ENCODE measurements at places on chromosomes 5 and 9.

- H3K36me3 ChIP-seq = peaks cover 11% of the 10 kb centered on the region
- H3K4me1 ChIP-seq = no peaks in the 10 kb centered on the region
- DNase-seq = no peak
- no peak overlapping the region for H3K4me3 ChIP-seq
- H3K27ac ChIP-seq = no peak overlapping the region
Measured at GRCh38 chr5:9499498-9499876, 46.4 kb downstream of the SEMA5A start.

- H3K4me1 ChIP-seq = no peaks in the 10 kb centered on the region
- no peaks in the 10 kb centered on the region for H3K27me3 ChIP-seq
- no peak overlapping the region for H3K27ac ChIP-seq
- no peak for DNase-seq
Measured at GRCh38 chr9:277601-278295, 63.1 kb downstream of the DOCK8 start.

DNA sequence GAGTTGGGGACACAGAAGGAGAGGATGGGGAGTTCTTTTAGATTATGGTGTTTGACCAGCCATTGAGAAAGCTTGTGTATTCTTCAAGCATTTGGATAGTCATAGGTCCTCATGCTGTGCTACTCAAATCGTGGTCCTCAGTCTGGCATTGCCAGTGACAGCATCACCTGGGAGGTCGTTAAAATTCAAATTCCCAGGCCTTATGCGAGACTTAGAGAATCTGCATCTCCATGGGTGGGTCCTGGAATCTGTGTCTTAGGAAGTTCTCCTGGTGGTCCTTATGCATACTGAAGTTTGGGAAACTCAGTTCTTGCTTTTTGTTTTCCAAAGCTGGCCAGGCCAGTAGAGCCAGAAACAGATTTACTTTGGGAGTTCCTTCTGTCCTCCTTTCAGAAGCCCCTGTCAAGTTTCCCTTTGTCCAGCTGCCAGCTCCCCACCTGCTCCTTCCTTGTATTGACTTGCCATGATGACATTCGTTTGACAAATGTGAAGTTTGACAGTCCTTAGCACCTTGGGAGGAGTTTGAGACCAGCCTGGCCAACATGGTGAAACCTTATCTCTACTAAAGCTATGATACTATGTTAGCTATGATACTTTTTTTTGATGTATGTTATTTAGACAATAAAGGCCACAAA lies 95.6 kb downstream of the PALM2AKAP2 start:
- no peaks in the 10 kb centered on the region for H3K27me3 ChIP-seq
- H3K4me3 ChIP-seq = no peak overlapping the region
- peak; percentile 52 for DNase-seq

GRCh38 chr9:127915801-127916719 lies 781 bp downstream of the ST6GALNAC4 start:
- H3K27ac ChIP-seq = no peak overlapping the region
- H3K4me3 ChIP-seq = peak overlapping the region; percentile 76
- no peaks in the 10 kb centered on the region for H3K4me1 ChIP-seq

- no peaks in the 10 kb centered on the region for H3K4me1 ChIP-seq
- H3K4me3 ChIP-seq = peak overlapping the region; percentile 98
- peaks cover 8% of the 10 kb centered on the region for H3K36me3 ChIP-seq
- peak overlapping the region; percentile 42 for H3K27ac ChIP-seq
- H3K27me3 ChIP-seq = peaks cover 22% of the 10 kb centered on the region
Measured at GRCh38 chr9:6413365-6414246, 607 bp downstream of the UHRF2 start.

DNA sequence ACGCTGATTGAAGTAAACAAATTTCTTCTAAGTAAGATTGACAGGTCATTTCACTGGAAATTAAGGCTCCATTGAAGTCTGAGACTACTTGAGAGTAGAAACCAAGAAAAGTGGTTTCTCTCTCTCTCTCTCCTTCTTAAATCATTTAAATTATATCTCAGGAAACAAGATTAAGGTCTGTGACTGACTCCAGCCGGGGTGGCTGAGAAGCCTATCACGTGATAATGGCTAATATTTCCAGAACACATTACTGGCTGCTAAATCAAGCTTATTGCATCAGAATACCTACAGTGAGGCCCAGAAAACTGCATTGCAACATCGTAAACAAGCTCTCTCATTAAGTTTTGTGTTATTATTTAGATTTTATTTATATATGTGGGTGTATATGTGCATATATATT lies 88.4 kb downstream of the PTCD2 start:
- peaks cover 4% of the 10 kb centered on the region for H3K4me1 ChIP-seq
- H3K4me3 ChIP-seq = no peak overlapping the region
- DNase-seq = no peak
- no peaks in the 10 kb centered on the region for H3K27me3 ChIP-seq
- no peak overlapping the region for H3K27ac ChIP-seq
- no peaks in the 10 kb centered on the region for H3K36me3 ChIP-seq

GRCh38 chr9:136857581-136858412 lies 5.7 kb downstream of the MAMDC4 start:
- H3K4me1 ChIP-seq = no peaks in the 10 kb centered on the region
- H3K27ac ChIP-seq = no peak overlapping the region
- peak; percentile 63 for DNase-seq
- peaks cover 17% of the 10 kb centered on the region for H3K36me3 ChIP-seq
- H3K27me3 ChIP-seq = no peaks in the 10 kb centered on the region
- no peak overlapping the region for H3K4me3 ChIP-seq

- H3K27me3 ChIP-seq = no peaks in the 10 kb centered on the region
- H3K4me3 ChIP-seq = peak overlapping the region; percentile 84
- DNase-seq = peak; percentile 75
- H3K27ac ChIP-seq = peak overlapping the region; percentile 57
- peaks cover 20% of the 10 kb centered on the region for H3K36me3 ChIP-seq
- H3K4me1 ChIP-seq = peaks cover 6% of the 10 kb centered on the region
Measured at GRCh38 chr5:78649211-78649695, 681 bp upstream of the LHFPL2 start.

DNA sequence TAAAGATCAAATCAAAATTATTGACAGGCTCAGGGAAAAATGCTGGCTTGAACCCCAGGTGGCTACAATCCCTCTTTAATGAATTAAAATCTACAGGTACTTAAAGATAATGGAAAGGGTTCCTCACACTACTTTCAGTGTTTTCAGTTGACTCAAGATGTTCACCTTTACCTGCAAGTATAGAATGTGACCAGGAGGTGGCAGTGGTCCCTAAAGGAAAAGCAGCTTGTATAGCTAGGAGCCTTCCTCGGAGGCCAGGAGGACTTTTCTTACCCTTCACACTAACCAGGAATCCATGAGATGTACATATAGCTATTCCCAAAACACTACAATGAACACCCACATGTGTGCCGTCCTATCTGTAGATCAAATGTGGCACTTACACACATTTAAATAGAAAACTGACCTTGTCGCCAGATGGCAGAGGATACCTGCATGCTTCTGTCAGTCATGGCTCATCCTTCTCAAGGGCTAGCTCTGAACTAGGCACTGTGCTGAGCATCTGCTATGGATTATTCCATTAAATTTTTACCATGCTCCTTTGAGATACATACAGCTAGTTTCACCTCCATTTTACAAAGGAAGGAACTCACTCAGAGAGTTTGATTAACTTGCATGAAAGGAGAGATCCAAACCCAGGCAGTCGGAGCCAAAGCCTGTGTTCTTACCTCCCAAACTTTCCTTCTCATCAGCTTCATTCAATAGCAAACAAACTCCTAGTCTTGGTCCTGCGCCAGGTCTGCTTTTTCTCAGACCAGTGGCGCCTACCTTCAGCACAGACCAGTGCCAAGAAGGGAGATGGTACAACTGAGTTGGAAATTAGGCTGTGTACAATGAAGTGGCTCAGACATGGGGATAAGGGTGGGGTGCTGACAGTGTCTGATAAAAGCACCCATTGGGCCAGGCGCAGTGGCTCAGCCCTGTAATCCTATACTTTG lies 24.5 kb downstream of the C9orf152 start:
- no peak overlapping the region for H3K27ac ChIP-seq
- H3K4me3 ChIP-seq = no peak overlapping the region
- H3K4me1 ChIP-seq = no peaks in the 10 kb centered on the region
- DNase-seq = peak; percentile 88
- peaks cover 43% of the 10 kb centered on the region for H3K27me3 ChIP-seq
- H3K36me3 ChIP-seq = no peaks in the 10 kb centered on the region

DNA sequence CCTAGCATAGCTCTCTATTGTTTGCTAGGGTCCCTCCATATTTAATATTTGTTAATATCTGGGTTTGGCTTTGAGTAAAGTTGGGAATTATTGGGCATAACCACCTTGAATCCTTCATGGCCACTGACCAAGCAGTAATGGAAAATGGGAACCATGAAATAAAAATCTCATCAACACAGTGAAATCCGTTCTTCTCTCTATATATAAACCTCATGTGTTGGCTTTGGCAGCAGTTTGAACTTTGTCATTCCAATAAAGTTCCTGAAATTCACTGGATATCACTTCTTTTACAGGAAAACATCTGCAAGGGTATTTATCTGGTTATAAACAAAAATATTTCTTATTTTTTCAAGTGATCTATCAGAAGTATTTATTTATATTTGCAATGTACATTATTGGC lies 93.0 kb upstream of the MPDZ start:
- H3K4me3 ChIP-seq = no peak overlapping the region
- no peak overlapping the region for H3K27ac ChIP-seq

DNA sequence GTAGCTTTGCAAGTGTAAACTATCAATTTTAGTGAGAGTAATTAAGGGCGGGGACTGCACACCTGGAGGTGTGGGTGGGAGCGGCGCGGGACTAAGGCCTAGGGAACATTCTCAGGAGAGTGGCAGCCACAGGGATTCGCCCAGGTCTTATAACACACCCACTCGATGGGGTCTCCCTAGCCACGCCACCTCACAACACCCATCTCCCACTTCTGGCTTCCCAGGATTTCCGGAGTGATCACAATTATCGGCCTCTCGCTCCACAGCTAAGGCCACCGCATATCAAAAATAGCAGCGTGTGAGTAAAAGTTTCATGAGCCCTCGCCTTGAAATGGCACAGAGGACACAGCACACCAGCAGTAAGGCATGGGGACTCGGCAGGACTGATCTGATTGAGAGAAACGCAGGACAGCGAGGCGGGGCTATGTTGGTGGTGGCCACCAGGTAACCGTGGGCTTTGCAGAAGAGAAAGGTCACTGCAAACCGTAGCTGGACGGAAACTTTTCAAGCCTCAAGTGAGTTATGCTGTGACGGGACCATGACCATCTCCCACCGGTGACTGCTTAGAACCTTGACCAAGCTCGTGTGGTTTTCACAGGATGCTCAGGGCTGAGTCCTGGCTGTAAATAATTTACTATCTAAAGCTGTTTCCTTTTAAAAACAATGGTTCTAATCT lies 1.1 kb upstream of the LPAR1 start:
- H3K36me3 ChIP-seq = no peaks in the 10 kb centered on the region
- peak overlapping the region; percentile 70 for H3K4me3 ChIP-seq

- H3K27ac ChIP-seq = no peak overlapping the region
- peaks cover 88% of the 10 kb centered on the region for H3K36me3 ChIP-seq
- H3K4me1 ChIP-seq = no peaks in the 10 kb centered on the region
- no peak overlapping the region for H3K4me3 ChIP-seq
Measured at GRCh38 chr9:128607642-128608350, 48.9 kb downstream of the DYNC2I2 start.

DNA sequence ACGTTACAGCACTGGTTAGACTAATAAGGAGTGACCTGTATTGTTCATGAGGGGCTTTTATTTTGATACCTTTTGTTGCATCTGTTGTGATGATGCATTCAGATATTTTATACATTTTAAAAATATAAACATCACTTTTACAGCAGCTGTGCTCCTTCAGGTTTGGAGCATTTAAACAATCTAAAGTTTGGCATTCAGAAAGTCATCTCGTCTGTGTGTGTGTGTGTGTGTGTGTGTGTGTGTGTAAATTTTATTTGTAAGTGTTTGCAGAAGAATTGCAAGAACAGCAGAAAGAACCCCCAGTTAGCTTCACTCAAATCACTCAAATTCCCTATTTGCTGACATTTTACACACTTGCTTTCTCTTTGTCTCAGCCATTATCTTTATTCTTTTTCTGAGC lies 87.4 kb downstream of the ERCC6L2 start:
- H3K36me3 ChIP-seq = peaks cover 34% of the 10 kb centered on the region
- DNase-seq = no peak
- H3K4me1 ChIP-seq = no peaks in the 10 kb centered on the region
- no peak overlapping the region for H3K27ac ChIP-seq

- no peak for DNase-seq
- H3K4me3 ChIP-seq = peak overlapping the region; percentile 59
- no peaks in the 10 kb centered on the region for H3K4me1 ChIP-seq
- peak overlapping the region; percentile 99 for H3K27ac ChIP-seq
- H3K36me3 ChIP-seq = no peaks in the 10 kb centered on the region
Measured at GRCh38 chr9:14097215-14097614, 216.7 kb downstream of the NFIB start.

GRCh38 chr9:19130436-19130835 lies 3.1 kb upstream of the PLIN2 start:
- DNase-seq = peak; percentile 72
- no peaks in the 10 kb centered on the region for H3K36me3 ChIP-seq
- H3K27ac ChIP-seq = no peak overlapping the region
- no peaks in the 10 kb centered on the region for H3K27me3 ChIP-seq
- no peak overlapping the region for H3K4me3 ChIP-seq
- H3K4me1 ChIP-seq = no peaks in the 10 kb centered on the region

- no peak for DNase-seq
- no peaks in the 10 kb centered on the region for H3K4me1 ChIP-seq
- no peak overlapping the region for H3K27ac ChIP-seq
- H3K27me3 ChIP-seq = no peaks in the 10 kb centered on the region
Measured at GRCh38 chr9:104009826-104010225, 84.3 kb upstream of the SMC2 start.

DNA sequence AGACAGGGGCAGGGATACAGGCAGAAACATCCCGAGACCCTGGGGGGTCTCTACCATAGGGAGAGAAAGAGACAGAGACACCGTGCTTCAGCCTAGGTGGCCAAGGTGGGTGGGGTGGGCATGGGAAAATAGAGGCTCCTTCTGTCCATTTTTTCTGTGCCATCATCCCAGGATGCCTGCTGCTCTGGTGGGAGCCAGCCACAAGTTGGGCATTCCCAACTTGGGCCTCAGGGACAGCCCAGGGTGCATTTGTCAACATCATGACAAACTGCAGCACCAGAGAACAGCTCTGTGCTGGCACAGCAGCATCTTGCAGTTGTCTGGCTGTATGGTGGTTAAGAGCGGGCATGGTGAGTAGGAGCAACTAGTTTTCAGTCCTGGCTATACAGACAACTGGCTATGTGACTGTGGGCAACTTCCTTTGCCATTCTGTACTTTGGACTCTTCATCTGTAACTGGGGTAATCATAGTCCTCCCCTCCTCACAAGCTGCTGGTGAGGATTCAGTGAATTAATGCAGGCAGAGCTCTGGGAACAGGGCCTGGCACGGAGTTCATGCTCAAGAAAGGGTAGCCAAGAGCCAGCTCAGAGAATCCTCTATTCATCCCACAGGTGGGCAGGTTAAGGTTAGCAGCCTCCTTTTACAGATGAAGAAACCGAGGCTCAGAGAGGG lies 100.4 kb downstream of the RGS3 start:
- H3K27me3 ChIP-seq = no peaks in the 10 kb centered on the region
- peaks cover 5% of the 10 kb centered on the region for H3K4me1 ChIP-seq

DNA sequence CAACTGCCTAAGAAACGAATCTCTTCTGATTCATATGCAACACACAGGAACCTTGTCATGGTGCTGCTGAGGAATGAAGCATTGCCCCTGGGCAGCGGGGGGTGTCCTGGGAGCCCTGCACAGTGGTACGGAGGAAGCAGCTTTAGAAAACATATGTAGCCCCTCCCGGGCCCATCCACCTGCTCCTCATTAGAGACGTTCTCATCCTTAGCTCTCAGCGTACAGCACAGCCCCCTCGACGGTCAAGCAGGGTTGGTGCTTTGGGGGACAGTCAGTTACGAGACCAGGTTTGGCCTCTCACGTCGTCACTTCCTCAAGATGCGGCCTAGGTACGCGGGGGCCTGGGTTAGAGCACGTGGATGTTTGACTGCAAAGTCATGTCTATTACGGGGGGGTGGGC lies 28.4 kb upstream of the LAMC3 start:
- no peaks in the 10 kb centered on the region for H3K4me1 ChIP-seq
- DNase-seq = no peak
- H3K27ac ChIP-seq = no peak overlapping the region
- H3K27me3 ChIP-seq = no peaks in the 10 kb centered on the region
- no peaks in the 10 kb centered on the region for H3K36me3 ChIP-seq
- no peak overlapping the region for H3K4me3 ChIP-seq

Data from endodermal cell (in vitro differentiated cells).